ENCODE measurements at places on chromosomes 7 and 10.
A peak's percentile ranks its signal among the peaks of the same experiment; 100 is the strongest.

DNA sequence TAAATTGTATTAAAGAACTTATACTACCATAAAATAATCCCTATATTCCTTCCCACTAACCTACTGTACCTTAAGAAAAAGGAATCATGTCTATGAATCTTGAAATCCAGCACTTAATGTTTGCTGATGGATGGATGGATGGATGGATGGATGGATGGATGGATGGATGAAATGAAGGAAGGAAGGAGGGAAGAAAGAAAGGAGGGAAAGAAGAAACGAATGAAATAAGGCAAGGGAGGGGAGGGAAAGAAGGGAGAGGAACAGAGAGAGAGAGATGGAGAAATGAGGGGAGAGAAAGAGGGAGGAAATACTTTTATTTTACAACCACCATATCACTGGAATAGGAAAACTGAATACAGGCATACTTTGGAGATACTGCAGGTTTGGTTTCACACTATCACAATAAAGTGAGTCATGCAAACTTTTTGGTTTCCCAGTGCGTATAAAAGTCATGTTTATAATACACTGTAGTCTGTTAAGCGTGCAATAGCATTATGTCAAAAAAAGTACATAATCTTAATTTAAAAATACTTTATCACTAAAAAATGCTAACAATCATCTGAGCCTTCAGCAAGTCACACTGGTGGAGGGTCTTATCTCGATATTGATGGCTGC, 219.8 kb downstream of the CHCHD3 start:
- DNase-seq = no peak

DNA sequence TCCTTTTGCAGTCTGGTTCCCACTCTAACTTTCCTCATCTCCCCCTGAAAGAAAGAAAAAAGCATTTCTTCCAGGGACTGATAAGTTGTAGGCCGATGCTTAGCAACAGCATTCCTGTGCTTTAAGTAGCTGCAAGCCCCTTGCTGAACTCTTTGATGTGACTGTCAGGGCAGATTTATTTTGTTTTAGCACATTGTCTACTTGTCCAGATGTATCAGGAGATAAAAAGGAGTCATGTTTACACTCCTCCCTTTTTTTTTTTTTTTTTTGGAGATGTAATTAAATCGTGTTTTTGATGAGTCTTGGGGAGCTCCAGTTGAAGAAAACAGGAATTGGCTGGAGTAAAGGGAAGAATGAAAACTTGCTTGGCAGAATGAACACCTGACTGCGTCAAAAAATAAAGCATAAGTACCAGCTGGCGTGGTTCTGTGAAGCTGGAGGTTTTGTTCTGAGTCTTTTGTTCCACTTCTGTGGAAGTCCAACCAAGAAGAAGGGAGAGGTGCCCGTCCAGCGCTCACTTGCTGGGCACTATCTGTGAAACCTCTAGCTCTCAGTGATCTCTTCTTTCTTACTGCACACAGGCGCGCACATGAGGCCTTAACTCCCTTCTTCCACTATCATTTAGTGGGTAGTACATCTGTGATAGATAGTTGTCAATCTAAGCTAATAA, 871.7 kb downstream of the LRMDA start:
- DNase-seq = no peak

DNA sequence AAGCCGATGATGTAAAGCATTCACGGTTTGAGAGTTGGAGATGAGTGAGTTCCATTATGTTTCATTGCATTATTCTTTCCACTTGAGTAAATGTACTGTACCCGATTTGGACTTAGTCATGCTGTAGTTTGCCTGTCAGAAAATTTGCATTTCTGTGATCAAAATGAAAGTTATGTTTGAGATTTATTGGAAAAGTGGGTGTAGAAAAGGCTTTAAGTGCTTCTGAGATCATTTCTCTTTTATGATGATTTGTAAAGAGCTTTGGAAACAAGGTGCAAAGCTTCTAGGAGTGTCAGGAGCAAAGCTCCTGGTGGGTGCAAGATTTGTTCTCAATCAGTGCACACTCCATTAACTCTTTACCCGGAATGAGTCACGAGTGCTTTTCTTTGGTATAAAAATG, 204.1 kb upstream of the POM121L12 start:
- DNase-seq = no peak

DNA sequence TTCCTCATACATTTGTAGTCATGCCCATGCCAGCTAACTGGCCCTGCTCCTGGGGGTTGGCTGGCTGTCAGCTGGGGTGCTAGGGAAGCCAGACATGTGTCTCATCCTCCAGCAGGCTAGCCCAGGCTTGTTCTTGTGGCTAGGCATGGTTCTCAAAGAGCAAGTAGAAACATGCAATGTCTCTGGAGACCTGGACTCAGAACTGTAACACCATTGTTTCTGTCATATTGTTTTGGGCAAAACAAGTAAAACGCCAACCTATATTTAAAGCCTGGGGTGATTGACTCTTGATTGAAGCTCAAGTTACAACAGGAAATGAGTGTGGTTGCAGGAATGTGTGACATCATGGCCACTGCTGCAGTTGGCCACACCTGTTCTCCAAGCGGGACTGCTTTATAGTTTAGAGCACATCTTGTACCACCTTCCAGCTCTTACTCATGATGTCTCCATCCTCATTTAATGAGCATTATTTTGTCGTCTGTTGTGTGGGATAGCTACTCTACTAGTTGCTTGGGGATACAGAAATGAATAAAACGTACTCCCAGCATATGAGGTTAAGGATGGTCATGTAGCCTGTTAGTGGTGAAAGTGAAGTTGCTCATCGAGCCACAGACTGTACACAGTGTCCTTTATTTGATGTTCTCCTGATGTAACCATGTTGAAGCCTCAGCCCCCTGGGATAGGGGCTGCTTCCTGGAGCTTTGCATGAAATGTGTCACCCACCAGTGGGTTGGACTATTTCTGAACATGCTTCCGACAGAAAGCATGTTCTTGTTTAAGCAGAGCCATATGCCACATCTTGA, 168.4 kb downstream of the SORCS3 start:
- no peak for DNase-seq

GRCh38 chr10:117972168-117972837, 74.4 kb downstream of the RAB11FIP2 start:
- DNase-seq = no peak

DNA sequence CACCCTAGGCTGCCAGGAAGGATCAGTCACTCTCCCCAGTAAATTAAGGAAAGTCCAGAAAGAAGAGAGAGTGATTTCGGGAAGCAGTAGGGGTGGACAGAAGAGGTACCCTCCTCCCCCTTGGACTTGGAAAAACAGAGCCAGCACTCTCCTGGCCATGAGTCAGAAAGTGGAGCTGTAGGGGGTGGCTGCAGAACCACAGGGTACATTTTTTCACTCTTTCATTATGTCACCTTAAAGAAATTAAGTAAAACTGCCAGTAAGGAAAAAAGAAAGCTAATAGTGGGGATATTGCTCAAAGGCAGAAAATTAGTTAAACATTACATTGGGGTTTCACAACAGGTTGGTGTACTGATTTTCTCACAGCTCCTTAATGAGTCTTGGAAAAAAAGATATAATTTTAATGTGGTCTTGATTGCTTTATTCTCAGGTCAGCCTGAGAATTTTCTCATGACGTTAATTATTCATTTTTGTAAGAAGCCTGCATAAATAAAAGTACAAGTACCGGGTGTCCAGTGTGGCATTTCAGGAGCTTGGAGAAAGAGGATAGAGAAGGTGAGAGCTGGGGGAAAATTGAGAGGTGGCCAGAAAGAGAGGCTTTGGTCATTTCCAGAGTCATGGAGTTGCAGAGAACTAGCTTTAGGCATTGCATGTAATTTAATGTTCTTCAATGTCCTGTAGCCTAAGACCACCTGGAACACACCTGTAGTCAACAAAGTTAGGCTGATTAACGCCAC, 23.2 kb upstream of the AOAH start:
- no peak for DNase-seq

- DNase-seq = peak; percentile 52
Observed at GRCh38 chr7:110977127-110977737, 113.7 kb upstream of the LRRN3 start.

DNA sequence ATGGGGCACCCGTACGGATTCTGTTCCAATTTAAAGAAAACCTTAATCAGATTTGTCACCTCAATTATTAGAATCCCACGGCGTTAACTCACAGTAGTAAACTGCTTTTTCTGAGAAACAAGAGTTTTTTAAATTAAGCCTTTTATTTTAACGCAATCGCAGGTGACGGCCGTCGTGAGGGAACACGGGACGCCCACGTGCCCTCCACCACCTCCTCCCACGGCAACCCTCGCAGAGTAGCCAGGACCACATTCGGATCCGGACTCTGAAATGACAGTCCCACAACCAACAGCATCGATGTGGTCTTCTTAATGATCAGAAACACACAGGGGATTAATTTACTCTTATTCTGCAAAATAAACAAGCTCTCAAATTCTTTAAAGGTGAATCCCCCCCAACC, 22.0 kb upstream of the GPR146 start:
- DNase-seq = no peak

- no peak for DNase-seq
Observed at GRCh38 chr10:67156239-67156638, 230.4 kb downstream of the LRRTM3 start.

- DNase-seq = peak; percentile 16
Observed at GRCh38 chr7:29609162-29610037, 45.8 kb downstream of the PRR15 start.

DNA sequence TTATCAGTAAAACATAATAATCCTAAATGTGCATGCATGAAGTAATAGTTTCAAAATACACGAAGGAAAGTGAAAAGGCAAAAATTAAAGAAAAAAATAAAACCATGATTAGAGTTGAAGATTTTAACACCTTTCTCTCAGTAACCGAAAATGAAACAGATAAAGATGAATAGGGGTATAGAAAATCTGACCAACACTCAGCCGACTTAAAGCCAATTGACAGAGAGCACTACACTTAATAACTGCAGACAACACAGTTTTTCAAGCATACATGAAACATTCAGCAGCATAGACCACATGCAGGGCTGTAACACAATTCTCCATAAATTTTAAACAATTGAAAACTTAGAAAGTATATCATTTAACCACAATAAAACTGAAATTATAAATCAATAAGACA, 76.1 kb downstream of the CUBN start:
- no peak for DNase-seq

DNA sequence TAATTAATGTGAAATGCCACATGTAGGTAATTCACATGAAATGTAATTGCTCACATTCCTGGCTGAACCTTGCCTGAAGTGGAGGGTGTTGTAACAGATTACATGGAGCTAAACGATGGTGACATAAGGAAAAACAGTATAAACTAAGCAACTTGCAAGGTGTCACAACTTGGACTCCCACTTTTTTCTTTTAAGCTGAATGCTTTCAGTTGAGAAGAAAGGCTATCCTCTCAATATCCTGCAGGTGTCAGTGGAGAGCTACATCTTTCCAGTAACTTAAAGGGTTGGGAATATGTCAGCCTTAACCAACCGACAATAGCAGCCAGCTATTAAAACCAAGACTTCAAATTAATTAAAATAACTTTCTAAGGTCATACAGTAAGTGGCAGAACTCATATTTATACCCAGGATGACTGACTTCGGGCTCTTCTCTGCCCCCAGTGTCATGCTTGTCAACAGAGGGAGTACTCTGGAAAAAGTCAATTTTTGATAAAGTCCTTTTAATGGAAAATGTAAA, 33.7 kb downstream of the NRBF2 start:
- peak; percentile 52 for DNase-seq

DNA sequence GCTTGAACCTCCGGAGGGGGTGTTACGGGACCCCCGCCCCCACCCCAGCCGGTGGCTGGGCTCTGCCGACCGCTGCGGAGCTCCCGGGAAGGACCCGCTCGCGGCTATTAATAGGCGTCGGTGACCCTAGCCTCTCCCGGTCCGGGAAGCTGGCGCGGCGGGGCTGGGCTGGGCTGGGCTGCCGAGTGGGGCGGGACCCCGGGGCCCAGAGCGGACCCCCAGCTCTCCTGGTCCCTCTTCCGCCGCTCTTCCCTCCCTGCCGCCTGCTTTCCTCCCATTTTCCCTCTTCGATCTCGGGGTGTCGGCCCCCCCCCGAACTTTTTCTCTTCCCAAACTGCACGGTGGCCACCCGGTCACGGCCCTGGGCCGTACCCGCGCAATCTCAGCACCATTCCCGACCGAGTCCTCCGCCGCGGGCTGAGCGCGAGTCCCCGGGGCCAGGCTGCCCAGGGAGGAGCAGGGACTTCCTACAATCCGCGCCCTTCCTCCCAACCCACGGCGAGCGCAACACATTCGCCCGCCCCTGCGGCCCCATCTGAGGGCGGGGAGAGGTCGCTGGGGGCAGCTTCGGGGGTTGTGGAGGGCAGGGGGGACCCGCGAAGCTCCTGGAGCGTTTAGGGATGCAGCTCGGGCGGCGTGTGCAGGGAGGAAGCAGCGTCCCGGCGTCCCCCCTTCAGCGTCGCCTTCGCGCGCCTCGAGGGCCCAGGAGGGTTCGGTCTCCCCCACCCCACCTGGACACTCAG, 3.1 kb upstream of the ELFN1 start:
- DNase-seq = no peak
